Stimulated activated effector memory CD8-positive, alpha-beta T cell treated with anti-CD3 and anti-CD28 coated beads, Interleukin-12 subunit alpha, Interleukin-12 subunit beta, amount 100 ng/mL, for 72 hours (primary cell): ENCODE measurements at places on chromosomes 1 and 21.

GRCh38 chr1:43653893-43654292, 3.9 kb downstream of the KDM4A start:
- no peak for DNase-seq

- peak; percentile 76 for DNase-seq
Measured at GRCh38 chr1:153422450-153423068, 6.2 kb downstream of the S100A7A start.

GRCh38 chr1:22323846-22324504, 127.7 kb upstream of the ZBTB40 start:
- no peak for DNase-seq

- no peak for DNase-seq
Measured at GRCh38 chr1:17281775-17282181, 26.2 kb upstream of the PADI4 start.

DNA sequence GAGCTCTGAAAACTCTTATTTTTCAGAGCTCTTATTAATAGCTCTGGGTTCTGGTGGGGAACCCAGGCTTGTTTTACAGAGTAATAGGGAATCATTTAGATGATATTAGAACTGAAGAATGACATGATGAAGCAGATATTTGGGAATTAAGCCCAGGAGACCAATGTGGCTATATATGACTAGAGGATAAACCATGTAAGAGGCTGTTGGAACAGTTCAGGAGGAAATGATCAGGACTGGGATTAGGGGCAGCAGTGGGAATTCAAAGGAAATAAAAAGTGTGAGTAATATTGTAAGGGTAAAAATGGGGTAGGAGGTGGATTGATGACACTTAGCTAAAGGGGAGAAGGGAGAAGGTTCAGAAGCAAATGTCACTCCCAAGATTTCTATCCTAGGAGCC, 58.6 kb downstream of the GIPC2 start:
- DNase-seq, result no peak

DNA sequence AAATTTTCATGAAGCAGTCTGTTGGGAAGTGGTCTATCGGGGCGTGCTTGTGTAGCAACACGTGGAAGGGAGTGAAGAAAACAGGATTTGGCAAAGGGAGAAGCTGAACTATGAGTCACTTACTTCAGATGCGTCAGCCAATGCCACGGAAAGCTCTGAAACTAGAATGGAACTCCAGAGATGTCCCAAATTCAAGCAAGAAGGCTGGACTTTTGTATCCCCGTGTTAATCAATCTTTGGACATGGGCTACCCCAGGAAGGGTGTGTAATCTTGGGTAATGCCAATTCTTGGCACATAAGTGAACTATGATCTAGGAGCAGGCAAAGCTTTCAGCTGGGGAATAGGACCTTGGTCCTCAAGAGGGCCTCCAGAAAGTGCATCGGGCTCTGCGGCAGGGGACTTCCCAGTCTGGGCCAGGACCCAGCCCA, 102.6 kb downstream of the ADSS2 start:
- DNase-seq, result no peak

GRCh38 chr1:94942171-94943128, 15.5 kb upstream of the CNN3 start:
- no peak for DNase-seq
